Mesothelial cell of epicardium (in vitro differentiated cells): ENCODE measurements at places on chromosomes 13 and 19.

GRCh38 chr13:42803563-42804204 is 22.3 kb downstream of the FAM216B start:
- H3K4me3 ChIP-seq, result no peak overlapping the region
- no peaks in the 10 kb centered on the region for H3K27me3 ChIP-seq
- no peaks in the 10 kb centered on the region for H3K36me3 ChIP-seq
- peaks cover 2% of the 10 kb centered on the region for H3K4me1 ChIP-seq

GRCh38 chr13:82772816-82773215 is 1109.5 kb downstream of the SLITRK1 start:
- peak overlapping the region; percentile 62 for H3K27ac ChIP-seq
- no peak overlapping the region for H3K4me3 ChIP-seq
- no peaks in the 10 kb centered on the region for H3K27me3 ChIP-seq
- no peaks in the 10 kb centered on the region for H3K36me3 ChIP-seq
- no peak for DNase-seq

DNA sequence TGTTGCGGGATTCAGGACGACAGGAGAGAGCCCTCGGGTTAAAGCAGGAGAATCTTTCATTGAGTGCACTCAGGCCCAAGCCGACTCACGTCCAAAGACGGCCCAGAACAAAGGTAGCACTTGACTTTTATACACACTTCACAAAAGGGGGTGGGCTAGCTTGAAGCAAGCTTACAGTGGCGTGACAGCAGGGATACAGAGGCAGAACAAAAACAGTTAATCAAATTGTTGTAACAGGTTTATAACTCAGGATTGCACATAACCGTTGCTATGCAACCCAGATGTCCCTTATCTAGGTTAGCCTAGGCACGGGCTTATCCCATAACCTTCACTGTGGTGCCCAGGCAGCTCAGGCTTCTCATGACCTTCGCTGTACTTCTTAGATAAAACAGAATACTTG is 2.0 kb downstream of the MED25 start:
- no peak for DNase-seq
- H3K36me3 ChIP-seq, result peaks cover 10% of the 10 kb centered on the region
- no peaks in the 10 kb centered on the region for H3K27me3 ChIP-seq

- H3K27me3 ChIP-seq, result no peaks in the 10 kb centered on the region
- no peak overlapping the region for H3K27ac ChIP-seq
- H3K36me3 ChIP-seq, result peaks cover 7% of the 10 kb centered on the region
- H3K4me1 ChIP-seq, result no peaks in the 10 kb centered on the region
These were observed 107.6 kb downstream of the ABCC4 start for GRCh38 chr13:95193509-95194230.

GRCh38 chr19:33653684-33654083 is 31.9 kb downstream of the CHST8 start:
- DNase-seq, result no peak
- peaks cover 4% of the 10 kb centered on the region for H3K27me3 ChIP-seq
- H3K4me1 ChIP-seq, result peaks cover 3% of the 10 kb centered on the region
- H3K27ac ChIP-seq, result no peak overlapping the region
- H3K4me3 ChIP-seq, result no peak overlapping the region

DNA sequence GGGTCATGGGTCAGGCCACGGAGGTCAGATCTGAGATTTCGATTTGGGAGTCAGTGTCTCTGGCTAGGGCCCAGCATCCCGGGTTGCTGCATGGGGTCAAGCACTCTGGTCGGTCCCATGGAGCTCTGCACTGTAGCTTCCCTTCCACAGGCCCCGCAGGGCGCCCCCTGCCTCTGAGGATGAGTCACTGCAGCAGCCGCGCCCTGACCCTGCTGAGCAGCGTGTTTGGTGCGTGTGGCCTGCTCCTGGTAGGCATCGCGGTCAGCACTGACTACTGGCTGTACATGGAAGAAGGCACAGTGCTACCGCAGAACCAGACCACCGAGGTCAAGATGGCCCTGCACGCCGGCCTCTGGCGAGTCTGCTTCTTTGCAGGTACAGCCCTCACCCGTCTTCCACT is 3.6 kb downstream of the CACNG7 start:
- no peak overlapping the region for H3K27ac ChIP-seq
- no peaks in the 10 kb centered on the region for H3K36me3 ChIP-seq
- H3K4me3 ChIP-seq, result no peak overlapping the region

- peaks cover 64% of the 10 kb centered on the region for H3K4me1 ChIP-seq
- peak within 1 kb of the TSS; percentile 91 for H3K4me3 ChIP-seq
- peak within 1 kb of the TSS; percentile 86 for H3K27ac ChIP-seq
- peak; percentile 76 for DNase-seq
- peaks cover 7% of the 10 kb centered on the region for H3K36me3 ChIP-seq
- H3K27me3 ChIP-seq, result peaks cover 53% of the 10 kb centered on the region
These were observed at the start of gene TSHZ3 for GRCh38 chr19:31349160-31349881. TSS of gene TSHZ3 (minus strand) at chr19:31349436. CDS start at chr19:31349219, 217 bp downstream.
